ENCODE measurements at places on chromosomes 11 and 22.

DNA sequence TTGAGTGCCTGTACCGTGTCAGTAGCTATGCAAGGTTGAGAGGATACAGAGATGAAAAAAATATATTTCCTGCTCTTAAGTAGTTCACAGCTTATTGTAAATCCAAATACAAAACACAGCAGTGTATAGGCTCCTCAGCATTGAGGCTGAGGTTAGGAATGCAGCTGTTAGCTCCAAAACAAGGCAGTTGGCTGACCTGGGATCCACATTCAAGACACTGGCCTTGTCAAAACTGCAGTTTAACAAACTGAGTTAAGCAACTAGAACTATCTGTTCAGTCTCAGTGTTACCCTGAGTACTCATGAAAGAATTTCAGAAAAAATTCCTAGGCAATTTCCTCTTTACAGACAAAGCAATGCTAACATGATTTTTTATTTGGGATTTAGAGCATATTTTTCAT, 42.8 kb downstream of the REXO2 start:
- DNase-seq = no peak

GRCh38 chr11:130118165-130118564, 41.4 kb upstream of the ST14 start:
- no peak for DNase-seq

- no peak for DNase-seq
Measured at GRCh38 chr11:124796312-124796711, 3.9 kb downstream of the MSANTD2 start.

DNA sequence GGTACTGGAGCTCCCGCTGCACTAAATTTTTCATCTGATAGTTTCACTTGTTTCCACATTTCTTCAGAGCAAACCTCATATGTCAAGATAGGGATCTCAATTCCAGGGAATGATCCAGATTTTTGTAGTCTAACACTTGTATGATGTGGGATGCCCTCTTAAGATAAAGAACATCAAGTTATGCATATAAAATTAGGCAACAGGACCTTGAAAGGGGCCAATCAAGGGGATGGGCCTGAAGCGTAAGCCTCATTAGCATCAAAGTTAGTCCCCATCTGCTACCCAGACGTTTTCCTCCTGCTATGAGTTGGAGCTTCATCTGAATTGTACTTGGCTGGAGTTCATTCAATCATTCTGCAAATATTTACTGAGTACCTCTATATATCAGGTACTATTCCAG, 17.5 kb downstream of the PDGFD start:
- no peak for DNase-seq

- no peak for DNase-seq
Measured at GRCh38 chr11:105490333-105490732, 119.5 kb upstream of the GRIA4 start.

DNA sequence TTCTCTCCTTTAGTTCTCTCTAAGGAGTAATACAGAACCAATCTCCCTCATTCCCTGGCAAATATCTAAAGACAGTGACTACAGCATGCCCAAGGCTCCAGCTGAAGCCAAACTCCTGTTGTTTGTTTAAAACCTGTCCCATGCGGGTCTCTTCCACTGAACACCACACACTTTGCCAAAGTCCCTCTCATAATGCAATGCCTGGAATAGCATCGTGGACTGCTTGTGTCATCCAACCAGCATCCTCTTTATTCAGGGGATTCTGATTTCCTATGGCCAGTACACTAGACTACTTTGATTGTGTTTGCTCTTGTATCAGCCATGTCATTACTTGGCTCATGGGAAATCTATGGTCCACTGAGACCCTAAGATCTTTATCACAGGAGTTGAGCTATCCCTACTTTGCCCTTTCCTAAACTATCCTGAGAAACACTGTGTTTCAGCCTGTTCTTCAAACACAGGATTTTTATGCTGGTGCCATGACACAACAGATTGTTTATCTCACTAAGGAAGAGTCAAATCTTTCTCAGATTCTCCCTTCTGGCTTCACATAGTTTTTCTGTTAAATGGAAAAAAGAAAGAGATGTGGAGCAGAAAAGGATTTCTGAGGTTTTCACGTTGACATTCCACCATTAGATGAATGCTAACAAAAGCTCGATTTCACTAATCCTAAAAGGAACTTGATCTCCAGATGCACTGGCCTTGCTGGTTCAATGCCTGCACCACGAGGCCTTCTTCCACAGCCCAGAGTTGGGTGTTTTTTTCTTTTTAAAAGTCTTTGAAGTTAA, 15.9 kb upstream of the IRAG1 start:
- no peak for DNase-seq

GRCh38 chr11:12949453-12949852, 59.7 kb upstream of the RASSF10 start:
- DNase-seq = no peak

- no peak for DNase-seq
Measured at GRCh38 chr11:69618237-69618636, 22.7 kb upstream of the CCND1 start.

GRCh38 chr11:92881940-92882450, 87.5 kb upstream of the MTNR1B start:
- no peak for DNase-seq

- DNase-seq = no peak
Measured at GRCh38 chr11:131190446-131190845, 180.0 kb upstream of the NTM start.

GRCh38 chr22:24810043-24810749, 4.2 kb downstream of the SGSM1 start:
- DNase-seq = no peak

All from mammary epithelial cell (primary cell).